ENCODE measurements at places on chromosomes 2 and 18.

DNA sequence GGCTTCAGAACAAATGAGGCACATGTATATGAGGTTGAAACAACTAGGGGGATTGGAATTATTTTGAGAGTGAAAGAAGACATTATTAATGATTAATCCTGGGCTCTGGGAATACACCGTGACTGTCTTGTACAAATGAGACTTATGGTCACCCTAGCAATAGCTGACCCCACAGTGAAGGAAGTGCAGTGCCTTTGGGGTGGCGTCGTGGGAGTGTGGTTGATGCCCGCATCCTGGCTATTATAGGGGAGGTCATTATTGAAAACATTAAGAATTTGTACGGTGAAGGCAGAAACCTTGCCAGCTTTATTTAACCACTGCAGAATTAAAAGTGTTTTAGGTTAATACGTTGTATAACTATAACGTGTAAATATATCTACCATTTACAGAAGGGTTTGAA, 296.7 kb downstream of the CYRIA start:
- no peak for DNase-seq

- DNase-seq, result no peak
These were observed 37.5 kb downstream of the SCN1A start for GRCh38 chr2:166090346-166090745.

DNA sequence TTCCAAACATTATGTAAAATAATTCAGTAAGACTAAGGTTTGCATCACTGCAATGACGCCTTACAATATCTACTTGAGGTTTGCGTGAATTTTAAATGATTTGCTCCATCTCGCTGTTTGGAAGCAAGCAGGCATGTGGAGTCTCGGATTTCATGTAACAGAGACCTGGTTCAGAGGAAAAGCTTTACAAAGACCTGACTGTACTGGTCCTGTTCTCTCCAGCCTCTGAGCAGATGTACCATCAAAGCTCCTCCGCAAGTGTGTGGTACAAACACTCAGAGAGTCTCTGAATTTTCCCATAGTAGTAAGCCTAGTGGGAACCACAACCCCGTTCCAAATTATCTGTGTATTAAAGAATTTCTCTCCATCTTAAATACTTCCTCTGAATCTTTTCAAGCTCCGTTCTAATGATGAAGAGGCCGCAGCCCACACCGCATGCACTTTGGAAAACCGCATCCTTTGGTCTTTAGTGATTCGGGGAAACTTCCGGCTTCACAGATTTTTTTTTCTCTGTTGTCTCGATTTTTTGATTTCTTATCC, 728.1 kb upstream of the SOX11 start:
- DNase-seq, result no peak

- no peak for DNase-seq
These were observed 232.7 kb upstream of the UBE2E3 start for GRCh38 chr2:180747728-180748127.

GRCh38 chr2:79100285-79100684, 12.5 kb upstream of the REG1B start:
- no peak for DNase-seq

DNA sequence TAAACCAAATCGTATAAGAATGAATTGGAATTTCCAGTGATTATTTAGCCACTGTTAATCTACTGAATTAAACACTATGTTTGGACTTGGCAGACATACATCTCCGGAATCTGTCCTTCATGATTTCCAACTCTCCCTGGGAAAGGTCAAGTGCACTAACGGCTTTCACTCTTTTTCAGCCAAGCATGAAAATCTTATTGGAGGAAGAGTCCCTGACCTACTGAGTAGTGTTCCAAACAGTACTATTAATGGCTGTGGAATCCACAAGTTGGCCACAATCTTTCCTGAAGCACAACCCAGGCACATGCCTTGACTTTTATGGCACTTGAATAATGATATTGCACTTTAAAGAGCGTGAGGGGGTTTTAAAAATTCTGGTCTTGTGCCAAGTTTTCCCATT, 318.9 kb upstream of the RND3 start:
- no peak for DNase-seq

- DNase-seq, result no peak
These were observed 112.0 kb downstream of the TRABD2A start for GRCh38 chr2:84768840-84769239.

DNA sequence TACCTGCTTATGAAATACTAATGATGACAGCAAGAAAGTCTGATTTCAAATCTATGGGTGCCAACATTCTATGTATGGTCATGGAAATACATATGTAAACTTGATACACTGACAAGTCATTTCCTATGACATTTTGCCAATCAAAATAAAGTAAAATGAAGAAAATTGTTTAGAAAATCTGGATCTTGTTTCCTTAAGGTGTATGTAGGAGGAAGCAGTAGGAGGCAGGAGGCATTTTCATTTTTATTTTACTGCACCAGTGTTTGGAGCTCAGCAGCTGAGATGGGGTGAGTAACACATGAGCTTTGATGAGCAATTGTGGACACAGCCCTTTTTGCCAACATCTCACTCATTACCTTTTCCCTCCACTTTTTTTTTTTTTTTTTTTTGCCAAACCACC, 167.0 kb downstream of the AFF3 start:
- no peak for DNase-seq

DNA sequence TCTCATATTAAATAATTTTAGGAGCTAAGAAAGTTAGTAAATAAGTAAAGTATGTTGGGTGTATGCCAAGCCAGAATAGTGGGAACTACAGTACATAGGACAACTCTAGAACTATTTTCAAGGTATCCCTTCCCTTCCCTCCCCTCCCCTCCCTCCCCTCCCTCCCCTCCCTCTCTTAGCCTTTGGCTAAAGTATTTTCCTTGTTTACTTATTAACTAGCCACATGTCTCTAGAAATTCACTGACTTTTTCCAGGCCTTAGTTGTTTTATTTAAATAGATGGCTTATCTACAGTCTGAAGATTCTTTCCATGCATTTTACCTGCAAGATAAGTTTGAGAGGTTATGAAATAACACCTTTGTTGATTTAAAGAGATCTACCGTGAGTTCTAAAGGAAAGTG, 402.1 kb downstream of the PARD3B start:
- no peak for DNase-seq
